ENCODE measurements at places on chromosomes 11 and 22. TPM values are rescaled to one million over a fixed set of nuclear protein-coding genes. Genes with fewer than 3 reads are reported as not detected.

DNA sequence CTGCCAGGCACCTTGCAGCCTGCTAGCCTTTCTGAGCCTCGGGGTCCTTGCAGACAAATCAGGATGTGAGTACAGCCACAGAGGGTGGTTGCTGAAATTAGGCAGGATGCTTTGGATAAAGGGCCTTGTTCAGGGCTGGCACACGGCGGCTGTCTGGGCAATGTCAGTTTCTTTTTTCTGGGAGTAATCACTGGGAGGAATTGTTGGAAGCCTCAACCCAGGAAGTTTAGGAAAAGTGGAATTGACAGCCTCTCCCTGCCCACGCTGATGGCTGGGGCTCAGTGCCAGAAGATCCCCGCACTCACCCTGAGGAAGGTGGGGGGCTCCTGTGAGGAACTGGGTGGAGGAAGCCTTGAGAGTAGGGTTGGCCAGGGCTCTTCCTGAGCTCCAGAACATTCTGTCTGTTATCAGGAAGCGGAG is 37.4 kb downstream of the CD82 start:
- no peak for DNase-seq

GRCh38 chr11:20459865-20460264 is 72.3 kb downstream of the PRMT3 start:
- no peak for DNase-seq

- no peak for DNase-seq
These were observed 46.2 kb downstream of the CSNK2A3 start for GRCh38 chr11:11306855-11307254.

GRCh38 chr11:134261626-134262488 is 8.5 kb downstream of the ACAD8 start:
- DNase-seq: no peak

- no peak for DNase-seq
These were observed 21.6 kb upstream of the TEF start for GRCh38 chr22:41360126-41360525.

DNA sequence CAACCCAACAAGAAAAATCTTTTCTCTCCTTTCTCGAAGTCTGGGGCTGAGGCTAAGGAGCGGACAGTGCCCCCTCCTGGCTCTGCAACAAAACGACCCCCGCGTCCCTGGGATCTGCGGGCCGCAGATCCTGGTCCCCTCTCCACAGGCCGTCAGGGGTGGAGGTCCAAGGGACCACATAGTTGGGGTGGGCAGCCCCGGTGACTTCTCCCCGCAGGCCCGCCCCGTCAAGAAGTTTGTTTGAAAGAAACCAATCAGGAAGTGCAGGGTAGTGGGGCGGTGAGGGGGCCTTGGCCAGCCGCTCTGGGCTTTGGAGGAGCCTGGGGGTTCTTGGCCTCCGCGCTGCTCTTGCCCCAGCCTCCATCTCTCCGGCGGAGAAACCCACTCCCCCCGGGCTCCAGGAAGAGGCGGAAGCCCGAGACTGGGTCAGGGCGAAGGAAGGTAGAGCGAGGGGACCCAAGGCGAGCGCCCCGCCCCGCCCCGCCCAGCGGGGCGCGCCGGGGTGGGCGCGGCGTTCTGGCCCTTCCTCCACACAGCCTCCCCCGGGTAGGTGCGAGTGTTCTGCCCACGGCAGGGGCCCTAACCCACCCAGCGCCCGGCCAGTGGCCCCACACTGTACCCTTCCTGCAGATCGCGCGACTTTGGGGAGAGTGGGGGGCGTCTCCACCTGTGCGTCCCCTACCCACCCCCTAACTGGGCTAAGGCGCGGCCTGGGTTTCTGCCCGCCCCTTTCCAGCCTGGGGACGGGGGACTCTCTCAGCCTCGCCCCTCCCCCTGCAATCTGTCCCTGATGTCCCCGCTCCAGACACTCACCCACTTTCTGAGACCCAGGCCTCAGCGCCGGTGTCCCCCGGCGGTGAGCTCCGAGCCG is 1.3 kb downstream of the TP53I11 start:
- DNase-seq: no peak

GRCh38 chr11:58647141-58647699 is 24.8 kb downstream of the CNTF start:
- DNase-seq: no peak

DNA sequence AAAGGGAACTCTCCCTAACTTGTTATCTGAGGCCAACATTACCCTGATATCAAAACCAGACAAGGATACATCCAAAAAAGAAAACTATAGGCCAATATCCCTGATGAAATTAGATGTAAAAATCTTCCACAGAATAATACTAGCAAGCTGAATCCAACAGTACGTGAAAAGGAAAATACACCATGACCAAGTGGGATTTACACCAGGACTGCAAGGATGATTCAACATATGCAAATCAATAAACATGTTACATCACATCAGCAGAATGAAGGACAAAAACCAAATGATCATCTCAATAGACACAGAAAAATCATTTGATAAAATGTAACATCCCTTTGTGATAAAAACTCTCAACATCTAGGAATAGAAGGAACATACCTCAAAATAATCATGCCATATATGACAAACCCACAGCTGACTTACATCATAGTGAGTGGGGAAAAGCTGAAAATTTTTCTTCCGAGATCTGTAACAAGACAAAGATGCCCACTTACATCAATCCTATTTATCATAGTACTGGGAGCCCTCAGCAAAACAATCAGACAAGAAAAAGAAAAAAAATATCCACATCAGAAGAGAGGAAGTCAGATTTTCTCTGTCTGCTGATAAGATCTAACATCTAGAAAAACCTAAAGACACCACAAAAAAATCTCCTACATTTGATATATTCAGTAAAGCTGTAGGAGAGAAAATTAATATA is 703.3 kb upstream of the ANO5 start:
- no peak for DNase-seq

DNA sequence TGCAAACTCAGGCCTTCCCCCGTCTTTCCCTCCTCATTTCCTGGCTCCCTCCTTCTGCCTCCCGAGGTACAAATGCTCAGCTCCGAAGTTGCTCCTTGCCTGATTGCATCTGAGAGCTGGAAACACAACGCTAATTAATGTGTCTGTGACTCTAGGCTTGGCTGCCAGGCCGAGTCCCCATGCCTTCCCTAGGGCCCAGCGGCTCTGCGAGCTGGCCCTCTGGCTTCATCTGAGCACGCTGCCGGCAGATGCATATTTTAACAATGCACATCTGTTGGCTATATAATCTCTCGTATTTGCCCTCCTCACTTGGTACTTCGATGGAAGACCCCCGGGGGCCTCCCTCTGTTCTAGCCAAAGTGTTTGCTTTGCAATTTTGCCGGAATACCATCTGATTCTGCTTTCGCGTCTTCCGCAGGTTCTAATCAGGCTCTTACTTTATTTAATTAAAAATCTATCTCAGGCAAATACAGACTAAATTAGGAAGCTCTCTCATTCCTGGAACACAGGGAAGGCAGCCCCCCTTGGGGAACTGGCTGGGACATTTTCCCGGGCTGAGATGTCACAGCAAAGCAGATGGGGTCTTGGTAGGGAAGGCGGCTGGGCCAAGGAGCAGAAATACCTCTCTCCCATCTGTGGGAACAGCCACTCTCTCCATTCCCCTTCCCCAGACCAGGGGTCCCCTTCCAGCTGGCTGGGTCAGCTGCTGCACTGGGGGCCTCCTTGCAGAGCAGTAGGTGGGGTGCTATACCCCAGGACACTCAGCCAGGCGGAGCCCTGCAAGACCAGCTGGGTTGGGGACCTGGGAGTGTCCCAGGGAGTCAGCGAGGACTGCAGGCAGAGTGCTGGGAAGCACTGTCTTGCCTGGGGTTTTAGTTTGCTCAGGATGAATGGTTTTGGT is 162.8 kb downstream of the ST3GAL4 start:
- no peak for DNase-seq

GRCh38 chr11:38648604-38649003 is 2050.6 kb upstream of the RAG2 start:
- no peak for DNase-seq

GRCh38 chr22:18968011-18968749 is 32.1 kb upstream of the PRODH start:
- DNase-seq: peak; percentile 26

DNA sequence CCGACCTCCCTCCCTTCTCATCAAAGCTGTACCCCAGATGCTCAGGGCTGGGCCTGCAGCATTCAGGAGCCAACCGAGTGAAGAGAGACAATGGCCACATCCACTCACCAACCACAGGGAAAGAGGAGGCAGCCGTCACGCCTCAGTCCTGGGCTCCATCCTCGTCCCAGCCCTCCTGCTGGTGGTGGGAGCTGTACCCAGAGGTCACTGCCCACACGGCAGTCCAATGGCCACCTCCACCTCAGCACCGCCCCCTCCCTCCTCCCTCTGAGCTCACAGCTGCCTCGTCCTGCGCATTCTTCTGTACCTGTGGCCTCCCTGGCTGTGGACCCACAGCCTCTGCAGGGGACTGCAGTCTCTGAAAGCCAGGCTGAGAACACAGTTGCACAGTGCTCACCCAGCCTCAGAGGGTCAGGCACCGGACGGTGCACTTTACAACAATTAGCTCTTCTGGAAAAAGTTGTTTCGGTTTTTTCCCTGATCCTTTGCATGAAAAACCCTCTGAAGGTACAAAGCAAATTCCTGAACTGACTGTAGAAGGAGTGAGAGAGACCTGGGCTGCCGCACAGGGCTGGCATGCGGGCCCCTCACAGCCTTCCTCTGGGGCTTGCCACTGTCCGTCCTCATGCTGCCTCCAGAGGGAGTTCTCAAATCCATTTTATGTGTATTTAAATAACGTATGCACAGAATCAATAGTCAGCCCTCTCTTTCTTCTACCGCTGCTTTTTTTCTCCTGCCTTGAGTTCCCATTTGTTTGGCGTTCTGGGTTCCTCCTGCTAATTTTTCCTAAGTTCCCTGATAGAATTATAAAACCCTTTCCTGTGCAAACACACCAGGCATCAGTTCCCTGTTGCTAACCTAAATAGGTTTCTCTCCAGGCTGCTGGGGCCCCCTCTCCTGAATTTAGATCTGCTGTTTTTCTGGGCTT is 52.7 kb downstream of the PHF21B start:
- no peak for DNase-seq

DNA sequence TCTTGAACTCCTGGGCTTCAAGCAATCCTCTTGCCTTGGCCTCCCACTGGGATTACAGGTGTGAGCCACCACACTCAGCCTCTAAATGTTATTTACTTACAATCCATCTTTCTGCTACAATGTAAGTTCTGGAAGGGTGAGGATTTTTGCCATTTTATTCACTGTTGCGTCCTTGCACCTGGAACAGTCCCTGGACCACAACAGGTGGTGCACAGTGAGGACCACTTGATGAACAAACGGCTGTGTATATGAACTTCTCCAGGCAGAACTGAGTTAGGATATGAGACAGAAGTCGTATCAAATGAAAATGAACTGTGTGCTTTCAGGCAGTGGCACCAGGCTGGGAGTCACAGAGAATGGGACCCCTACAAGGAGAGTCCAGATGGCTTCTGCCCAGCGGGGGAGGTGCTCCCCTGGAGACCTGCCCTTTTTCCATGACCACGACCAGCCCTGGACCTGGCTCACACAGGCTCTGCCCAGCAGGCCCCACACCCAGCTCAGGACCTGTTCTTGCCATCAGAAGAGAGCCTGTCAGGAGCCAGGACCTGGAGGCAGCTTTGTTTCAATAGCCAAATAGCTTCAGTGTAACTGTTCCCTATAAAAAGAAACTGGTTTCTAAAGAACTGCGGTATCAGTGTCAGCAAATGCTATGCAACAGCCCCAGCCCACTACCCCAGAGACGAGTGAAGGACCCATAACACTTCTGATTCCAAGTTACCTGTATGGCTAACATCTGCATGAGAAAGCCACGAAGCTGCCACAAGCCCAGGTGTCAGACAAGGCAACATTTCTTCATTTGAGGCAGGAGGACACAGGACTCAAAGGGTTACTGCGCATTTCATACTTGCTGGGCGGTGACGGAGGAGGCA is 104.9 kb downstream of the MICAL3 start:
- DNase-seq: no peak

DNA sequence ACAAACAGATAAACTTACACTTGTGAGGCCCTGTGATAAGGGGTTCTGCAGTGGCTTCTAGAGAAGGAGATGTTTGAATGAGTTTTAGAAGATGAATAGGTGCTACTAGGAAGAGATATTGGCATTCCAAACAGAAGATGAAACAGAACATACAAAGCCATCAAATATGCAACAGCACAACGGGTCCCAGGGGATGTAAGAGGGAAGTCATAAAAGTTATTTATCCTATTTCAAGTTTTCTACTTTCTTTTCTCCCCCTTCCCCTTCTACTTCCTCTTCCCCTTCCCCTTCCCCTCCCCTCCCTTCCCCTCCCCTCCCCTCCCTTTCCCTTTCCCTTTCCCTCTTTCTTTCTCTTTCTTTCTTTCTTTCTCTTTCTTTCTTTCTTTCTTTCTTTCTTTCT is 94.9 kb upstream of the CADM1 start:
- DNase-seq: no peak

DNA sequence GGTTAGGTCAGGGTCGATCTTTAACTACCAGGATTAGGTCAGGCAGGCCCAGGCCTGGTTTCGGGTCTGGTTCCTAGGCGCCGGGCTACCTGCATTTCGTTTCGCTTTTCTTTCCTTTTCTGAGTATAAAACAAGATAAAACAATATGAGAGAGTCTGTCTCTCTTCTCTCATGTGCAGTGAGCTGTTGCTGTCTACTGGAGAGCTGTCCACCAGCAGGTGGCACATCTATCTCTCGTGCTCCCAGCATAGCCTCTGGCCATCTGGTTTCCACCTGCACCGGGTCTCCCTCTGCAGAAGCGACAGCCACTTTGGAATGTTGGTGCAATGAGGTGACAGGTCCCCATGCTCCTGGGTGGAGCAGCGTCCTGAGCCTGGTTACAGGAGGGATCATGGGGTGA is 27.6 kb downstream of the RIBC2 start:
- DNase-seq: peak; percentile 60

GRCh38 chr22:41401781-41402648 is 20.3 kb downstream of the TEF start:
- DNase-seq: peak; percentile 90

DNA sequence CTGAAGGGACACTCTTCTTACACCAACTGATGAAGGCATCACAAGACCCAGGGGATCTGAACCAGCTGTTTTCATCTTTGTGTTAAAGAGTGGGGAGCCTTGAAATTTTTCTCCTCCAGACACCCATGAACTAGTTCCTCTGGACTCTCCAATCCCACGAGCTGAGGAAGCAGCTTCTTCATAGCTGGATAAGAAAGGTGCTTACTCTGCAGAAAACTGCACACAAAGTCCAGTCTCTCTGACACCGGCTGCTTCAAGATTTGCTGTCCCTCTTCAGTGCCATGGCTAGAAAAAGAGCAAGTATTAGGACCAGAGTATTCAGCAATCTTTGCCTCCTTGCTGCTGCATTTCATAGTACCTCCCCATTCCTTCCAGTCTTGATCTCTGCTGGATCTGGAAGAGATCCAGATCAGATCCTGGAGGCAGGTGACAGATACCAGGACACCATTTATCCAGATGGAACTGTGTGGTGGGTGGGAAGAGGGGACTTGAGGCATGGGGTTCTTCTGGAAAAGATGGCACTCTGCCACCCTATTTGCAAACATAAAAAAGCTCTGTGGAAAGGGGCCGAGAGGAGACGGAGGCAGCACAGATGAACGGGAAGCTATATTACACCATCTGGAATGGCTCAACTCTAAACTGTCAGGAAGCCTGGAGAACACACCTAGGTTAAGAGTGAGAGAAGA is 25.5 kb downstream of the IL18BP start:
- no peak for DNase-seq

Gene PGA3
- total RNA-seq: 0.26 TPM

Gene CABP7
- not detected for total RNA-seq

Gene OR51B2
- total RNA-seq: not detected

Gene DUSP8
- 35.6 TPM for total RNA-seq

Gene MUC15
- total RNA-seq: not detected

Gene GRAMD1B
- 118 TPM for total RNA-seq
